Activated naive CD4-positive, alpha-beta T cell treated with anti-CD3 and anti-CD28 coated beads, Interleukin-2, amount 50 U/mL, for 16 hours (primary cell): ENCODE measurements at places on chromosomes 2 and 18.

- peak; percentile 95 for DNase-seq
Observed at GRCh38 chr2:71331581-71332434, at the start of gene ZNF638. Gene ZNF638, plus strand, starts transcription at chr2:71331782. Its CDS starts 17,173 bp downstream, at chr2:71348955.

- no peak for DNase-seq
Observed at GRCh38 chr2:239797316-239797715, 227.8 kb downstream of the NDUFA10 start.

DNA sequence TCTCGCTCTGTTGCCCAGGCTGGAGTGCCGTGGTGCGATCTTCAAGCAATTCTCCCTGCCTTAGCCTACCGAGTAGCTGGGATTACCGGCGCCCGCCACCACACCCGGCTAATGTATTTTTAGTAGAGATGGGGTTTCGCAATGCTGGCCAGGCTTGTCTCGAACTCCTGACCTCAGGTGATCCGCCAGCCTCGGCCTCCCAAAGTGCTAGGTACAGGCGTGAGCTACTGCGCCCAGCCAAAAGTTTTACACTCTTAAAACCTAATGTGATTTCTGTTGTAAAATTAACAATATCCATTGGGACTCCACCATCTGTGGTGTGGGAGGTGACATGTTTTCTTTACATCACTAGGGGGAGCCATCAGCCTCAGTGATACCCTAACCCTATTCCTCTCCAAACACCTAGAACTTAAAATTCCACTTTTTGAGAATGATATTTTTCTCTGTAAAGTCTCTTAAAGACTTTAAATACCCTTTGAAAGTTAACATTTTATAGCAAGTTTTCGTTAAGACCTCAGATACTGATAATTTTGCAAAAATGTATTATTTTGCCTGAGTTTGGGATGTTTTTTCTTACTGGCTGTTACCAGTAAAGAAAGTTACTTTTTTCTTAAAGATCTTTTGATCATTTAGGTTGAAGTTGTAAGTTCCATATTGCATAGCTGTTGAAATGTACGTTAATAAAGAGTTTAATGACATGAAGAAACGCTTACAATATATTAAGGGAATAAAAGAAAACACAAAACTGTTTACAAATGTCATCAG, 11.6 kb upstream of the EIF2AK2 start:
- no peak for DNase-seq

DNA sequence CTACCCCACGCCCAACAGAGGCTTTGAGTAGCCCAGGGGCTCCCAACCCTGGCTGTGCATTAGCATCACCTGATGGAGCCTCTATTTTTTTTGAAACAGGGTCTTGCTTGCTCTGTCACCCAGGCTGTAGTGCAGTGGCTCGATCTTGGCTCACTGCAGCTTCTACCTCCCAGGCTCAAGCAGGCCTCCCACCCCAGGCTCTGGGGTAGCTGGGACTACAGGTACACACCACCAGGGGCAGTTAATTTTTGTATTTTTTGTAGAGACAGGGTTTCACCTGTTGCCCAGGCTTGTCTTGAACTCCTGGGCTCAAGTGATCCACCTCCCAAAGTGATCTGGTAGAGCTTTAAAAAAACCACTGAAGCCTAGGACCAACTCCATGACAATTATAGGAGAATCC, 394.8 kb upstream of the ATP5MC3 start:
- DNase-seq, result no peak

DNA sequence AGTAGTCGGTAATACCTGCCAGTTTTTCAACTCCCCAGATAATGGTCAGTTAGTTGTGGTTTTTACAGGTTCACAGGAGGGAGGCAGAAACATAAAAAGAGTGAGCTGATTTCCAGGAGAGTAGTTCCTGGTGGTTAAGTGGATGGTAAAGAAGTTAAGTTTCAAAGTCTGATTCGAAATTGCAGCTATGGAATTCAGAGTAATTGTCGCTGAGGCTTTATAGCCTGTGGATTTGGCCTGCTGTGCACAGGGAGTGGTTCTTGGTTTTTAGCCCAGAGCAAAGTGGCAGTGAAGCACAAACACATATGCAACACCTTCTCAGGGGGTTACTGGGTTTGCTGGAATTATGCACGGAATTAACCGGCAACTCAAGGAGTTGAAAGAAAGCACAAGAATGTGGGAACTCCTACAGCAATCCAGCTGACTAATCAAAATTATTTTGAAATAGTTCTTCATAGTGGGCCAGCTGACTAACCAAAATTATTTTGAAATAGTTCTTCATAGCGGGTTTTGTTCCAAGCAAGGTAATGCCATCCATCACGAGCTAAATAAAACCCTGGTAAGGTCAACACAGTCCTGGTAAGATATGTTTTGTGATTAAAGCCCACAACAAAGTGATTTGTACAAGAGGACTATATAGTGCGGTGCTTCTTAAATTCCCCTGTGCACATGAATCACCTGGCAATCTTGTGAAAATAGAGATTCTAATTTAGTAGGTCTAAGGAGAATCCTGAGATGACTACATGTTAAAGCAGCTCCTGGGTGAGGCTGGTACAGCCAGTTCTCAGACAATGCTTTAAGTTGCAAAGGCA, 94.4 kb downstream of the SGPP2 start:
- DNase-seq, result no peak

- no peak for DNase-seq
Observed at GRCh38 chr18:59090966-59091603, 48.6 kb upstream of the SEC11C start.

DNA sequence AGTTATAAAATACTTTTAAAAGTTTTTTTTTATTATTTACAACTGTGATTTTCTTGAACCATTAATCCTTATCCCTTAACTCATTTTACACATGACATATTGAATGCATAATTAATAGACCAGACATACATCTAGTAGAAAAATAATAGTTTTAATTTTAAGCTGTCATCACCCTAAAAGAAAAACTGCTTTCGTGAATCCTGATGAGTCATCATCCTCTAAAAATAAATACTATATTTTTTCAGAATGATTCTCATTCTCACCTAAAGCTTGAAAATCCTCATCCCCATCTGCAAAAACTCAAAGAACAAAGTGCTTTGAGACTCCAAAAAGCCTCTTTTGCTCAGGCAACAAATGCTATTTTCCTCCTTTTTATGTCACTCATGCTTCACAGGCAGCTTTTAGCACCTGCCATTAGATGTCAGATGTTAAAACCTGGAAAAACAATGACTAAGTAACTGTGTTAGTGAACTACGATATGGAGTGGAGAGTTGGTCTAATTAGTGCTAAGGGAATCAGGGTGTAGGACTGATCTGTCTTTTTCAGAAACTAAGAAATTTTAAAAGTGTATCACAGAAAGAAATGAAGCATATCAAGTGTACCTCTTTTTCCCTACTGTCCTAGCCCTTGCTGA, 297.6 kb downstream of the TMX3 start:
- no peak for DNase-seq

DNA sequence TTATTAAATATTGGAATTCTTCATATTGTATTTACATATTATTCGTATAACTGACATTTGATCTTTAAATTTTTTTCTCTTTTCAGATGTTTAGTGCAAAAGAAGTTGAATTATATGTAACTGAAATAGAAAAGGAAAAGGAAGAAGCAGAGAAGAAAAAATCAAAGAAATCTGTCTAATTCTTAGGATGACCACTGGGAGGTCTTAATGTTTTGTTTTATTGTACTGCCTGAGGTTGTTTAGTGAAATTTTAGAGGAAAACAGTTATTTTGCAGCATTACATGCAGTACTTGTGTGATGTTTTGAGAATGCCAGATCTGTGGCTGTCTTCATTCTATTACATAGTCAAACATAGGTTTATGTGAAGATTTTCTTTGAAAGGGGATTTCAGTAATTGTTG, 34.0 kb upstream of the TAF4B start:
- DNase-seq, result no peak

- DNase-seq, result no peak
Observed at GRCh38 chr2:51667679-51668078, 635.7 kb upstream of the NRXN1 start.

- DNase-seq, result no peak
Observed at GRCh38 chr18:54357082-54357659, 487 bp downstream of the STARD6 start.

DNA sequence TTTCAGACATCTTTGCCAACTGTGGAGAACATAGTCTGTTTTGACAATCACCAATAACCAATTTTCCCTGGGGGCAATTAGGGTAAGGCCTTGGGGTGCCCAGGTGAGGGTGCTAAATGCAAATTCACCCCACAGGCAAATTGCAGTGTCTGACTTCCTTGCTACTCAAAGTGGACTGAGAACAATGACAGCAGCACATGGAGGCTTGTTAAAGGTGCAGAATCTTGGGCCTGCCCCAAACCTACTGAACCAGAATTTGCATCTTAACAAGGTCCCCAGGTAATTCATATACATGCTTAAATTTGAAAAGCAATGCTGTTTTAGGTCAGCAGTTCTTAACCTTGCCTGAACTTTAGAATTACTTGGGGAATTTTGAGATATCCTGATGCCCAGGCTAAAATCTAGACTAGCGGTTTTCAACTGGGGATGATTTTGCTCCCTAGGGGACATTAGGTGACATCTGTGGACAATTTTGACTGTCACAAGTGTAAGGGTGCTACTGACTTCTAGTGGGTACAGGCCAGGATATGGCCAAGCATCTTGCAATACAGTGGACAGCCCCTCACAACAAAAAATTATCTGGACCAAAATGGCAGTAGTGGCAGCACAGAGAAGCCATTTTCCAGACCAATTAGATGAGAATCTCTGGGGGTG, 80.2 kb upstream of the GCFC2 start:
- no peak for DNase-seq

- no peak for DNase-seq
Observed at GRCh38 chr18:23627321-23627720, 35.4 kb downstream of the ANKRD29 start.

DNA sequence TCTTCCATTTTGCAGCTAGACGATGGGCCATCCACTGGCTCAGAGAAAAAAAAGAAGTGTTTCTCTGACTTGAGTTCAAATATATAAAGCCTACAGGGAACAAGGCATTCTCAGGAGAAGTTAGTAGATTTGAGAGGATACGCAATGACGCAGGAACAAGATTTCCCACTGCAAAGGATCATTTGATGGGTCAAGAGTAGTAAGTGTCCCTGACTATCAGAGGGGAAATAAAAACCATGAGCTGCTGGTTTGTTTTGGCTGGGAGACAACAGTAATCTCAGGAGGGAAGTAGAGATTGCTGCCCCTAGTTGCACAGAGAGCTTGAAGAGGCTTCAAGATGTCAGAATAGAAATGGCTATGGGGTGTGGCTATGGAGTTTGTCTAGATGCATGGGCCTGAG, 22.3 kb upstream of the MYO1B start:
- DNase-seq, result no peak

- no peak for DNase-seq
Observed at GRCh38 chr2:158750458-158751125, 44.5 kb upstream of the DAPL1 start.

DNA sequence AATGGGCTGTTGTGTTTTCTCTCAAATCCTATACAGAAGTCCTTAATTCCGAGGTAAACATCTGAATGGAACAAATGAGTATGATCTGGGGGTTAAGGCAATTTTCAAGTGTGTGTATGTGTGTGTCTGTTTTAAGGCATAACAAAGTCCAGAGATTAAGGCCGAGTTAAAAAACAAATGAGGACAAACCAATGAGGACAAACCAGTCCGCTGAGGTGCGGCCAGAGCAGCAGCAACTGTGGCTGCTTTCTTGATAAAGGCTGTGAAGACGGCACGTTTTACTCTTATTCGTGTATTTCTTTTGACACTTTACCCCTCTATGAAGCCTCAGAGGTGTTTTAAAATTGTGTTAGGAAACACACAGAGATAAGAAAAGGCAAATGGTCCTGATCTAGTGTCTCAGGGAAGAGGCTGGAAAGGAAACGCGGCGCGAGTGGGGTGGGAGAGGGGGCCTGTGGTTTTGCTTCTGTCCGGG, 495 bp upstream of the GULP1 start:
- no peak for DNase-seq

DNA sequence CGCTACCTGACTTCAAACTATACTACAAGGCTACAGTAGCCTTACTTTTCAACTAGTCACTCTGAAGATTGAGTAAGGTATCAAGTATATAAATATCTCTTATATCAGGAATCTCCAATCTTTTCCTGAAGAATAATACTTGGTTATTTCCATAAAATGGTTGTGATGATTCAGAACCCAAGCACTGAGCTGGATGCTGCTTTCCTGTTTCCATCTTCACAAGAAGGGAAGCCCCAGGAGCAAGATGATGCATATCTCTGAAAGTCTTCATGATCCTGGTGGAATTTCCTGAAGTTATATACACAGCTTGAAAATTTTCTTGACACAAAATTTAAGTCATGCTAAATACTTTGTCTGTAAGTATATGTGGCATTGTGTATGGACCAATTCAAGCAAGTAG, 243.9 kb upstream of the TANK start:
- DNase-seq, result no peak

DNA sequence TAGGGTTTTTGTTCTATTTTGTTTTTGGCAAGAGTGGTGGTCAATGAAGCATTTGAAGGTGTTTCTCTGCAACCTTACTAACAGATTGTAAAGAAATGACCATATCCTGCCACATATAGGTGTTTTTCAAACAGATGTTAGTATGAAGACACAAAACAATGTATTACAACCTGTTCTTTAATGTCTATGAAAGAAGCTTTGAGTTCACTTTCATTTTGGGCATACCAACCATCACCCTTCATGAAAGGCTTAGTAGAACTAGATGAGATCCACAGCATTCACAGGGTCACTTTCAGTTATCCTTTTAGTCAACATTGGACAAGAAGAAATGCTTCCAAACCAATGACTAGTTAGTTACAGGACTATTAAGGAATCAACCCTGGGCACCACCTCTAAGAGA, 95.1 kb downstream of the EHBP1 start:
- no peak for DNase-seq

GRCh38 chr18:45588376-45589355, 26.6 kb upstream of the SLC14A2 start:
- no peak for DNase-seq

GRCh38 chr18:8608795-8609658, at the start of gene RAB12:
Gene RAB12, plus strand, starts transcription at chr18:8609437. Its CDS starts 3 bp downstream, at chr18:8609440.
- peak; percentile 90 for DNase-seq

DNA sequence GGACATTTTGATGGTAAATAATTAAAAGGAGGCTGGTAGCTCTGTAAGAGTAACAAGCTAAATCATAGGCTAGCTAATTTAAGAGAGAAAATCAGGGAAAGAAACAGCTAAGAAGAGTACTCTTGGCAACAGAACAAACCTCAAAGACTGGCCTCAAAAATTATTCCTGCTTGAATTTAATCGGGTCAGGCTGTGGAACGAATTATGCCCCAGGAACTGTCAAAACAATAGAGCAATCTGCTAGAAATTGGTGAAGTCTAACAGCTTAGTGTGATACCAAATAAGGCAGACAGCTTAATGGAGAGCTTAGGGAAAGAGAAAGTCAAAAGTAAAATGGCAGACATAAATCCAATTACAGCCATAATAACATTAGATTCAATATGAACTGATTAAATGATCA, 215.7 kb downstream of the MREG start:
- DNase-seq, result no peak

DNA sequence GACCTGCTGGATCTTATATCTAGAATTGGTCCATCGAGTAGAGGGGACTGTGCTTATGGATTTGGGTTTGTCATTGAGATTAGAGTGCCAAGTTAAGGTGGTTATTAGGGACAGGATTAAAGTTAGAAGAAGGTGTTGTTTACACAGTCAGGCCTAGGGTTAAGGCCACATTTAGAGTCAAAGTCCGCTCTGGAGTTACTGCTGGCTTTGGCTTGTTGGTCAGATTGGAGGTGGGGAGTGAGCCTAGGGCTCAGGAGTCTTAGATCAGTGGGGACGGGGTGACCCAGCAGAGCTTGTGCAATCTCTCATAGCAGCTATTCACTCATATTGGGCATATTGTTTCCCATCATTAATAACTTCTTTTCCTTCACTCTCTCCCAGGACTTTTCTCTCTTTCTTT, 13.5 kb upstream of the EPAS1 start:
- no peak for DNase-seq
